Fibroblast of villous mesenchyme (primary cell): ENCODE measurements at places on chromosomes 2 and 18.

DNA sequence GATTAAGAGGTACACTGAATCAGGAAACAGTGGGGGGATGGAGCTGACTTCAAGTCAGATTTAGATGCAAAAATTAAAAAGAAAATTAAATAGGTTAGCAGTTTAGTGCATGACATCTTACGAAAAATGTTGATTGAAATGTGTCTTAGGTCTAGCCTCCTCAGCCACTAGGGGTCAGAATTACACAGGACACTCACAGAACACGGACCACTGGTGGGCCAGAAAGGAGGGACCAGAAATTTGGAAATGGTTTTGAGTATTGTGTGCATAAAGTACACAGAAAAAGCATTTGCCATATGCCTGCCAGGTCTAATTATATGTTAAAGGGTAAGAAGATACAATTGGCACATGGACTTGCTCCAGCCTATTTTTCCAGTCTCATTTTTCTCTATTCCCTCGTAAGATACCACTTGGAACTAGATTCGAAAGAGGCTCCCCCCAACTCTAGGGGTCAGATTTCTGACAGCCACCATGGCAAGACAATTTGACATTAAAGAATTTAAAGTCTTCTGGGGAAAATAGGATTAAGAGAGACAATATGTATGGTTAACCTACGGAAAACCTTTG, 550.2 kb upstream of the SETBP1 start:
- DNase-seq, result peak; percentile 26

GRCh38 chr18:56475250-56475649, 163.1 kb downstream of the TXNL1 start:
- no peak for DNase-seq

- DNase-seq, result no peak
Measured at GRCh38 chr2:178830451-178830850, 23.2 kb upstream of the TTN start.

GRCh38 chr18:2316751-2317696, 254.3 kb downstream of the METTL4 start:
- DNase-seq, result no peak

DNA sequence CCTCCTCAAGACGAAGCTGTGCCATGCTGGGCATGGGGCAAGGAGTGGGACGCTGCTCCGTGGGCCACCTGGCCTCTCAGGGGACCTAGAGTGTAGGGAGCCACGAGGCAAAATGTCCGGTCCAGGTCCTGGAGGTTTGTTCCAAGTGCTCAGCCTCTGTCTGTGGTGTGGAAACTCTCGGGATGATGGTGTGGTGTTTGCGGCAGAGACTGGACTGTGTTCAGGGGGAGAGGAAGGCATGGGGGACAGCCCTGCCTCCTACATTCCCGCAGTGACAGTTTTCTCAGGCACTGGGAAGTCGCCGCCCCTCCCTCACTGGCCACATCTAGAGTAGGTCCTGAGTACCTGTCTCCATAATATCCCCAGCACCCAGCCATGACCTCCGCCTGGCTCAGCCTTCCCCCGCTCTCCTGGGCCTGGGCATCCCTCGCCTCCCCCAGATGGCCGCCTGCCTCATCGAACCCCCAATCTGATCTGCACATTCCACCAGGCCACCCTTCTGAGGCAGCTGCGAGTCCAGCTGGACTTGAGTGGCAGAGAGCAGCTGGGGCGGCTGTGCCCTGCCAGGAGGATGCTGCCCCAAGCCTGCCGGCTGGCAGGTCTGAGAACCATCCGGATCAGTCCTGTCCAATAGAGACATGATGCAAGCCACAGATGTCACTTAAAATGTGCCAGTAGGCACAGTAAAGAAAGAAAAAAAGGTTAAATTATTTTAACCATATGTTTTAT, 6.2 kb downstream of the KCNIP3 start:
- DNase-seq, result no peak

DNA sequence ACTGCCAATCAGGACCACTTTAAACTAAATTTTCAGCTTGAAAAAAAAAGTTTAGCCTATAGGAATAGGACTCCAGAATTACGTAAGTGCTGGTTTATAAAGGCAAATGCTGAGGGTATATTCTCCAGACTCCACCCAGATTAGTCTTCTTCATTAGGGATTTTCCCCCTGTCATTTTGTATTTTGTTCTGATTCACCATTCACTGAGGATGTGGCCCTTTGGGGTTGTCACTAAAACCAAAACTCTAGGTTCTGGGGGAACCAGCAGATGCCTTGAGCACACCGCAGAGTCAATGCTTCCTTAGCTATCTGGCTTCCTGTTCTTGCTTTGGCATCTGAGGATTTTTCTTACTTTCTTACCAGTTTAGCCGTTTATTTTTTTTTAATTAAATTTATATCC, 10.5 kb downstream of the SCYGR4 start:
- no peak for DNase-seq

- no peak for DNase-seq
Measured at GRCh38 chr2:185782223-185782769, 43.7 kb downstream of the FSIP2 start.

DNA sequence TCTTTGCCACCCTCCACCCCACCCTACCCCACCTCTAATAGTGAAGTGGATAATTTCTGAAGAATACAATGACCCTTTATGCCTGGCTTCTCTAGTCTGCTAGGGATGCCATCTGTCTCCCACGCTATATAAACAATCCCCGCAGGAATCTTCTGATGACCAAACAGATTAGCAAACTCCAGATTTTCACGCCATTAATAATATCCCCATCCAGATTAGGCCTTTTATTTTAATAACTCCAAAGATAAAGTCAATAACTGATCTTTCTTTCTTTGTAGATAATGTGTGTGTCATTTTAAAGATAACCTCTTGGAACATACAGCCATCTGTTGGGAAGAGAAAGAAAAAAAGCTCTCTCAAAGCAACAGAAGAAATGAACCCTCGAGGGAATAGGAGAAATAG, 47.9 kb upstream of the CCDC150 start:
- DNase-seq, result no peak

GRCh38 chr2:3747032-3747654, 43.8 kb downstream of the DCDC2C start:
- DNase-seq, result no peak

GRCh38 chr2:132609101-132609890, 60.7 kb downstream of the LYPD1 start:
- DNase-seq, result no peak

DNA sequence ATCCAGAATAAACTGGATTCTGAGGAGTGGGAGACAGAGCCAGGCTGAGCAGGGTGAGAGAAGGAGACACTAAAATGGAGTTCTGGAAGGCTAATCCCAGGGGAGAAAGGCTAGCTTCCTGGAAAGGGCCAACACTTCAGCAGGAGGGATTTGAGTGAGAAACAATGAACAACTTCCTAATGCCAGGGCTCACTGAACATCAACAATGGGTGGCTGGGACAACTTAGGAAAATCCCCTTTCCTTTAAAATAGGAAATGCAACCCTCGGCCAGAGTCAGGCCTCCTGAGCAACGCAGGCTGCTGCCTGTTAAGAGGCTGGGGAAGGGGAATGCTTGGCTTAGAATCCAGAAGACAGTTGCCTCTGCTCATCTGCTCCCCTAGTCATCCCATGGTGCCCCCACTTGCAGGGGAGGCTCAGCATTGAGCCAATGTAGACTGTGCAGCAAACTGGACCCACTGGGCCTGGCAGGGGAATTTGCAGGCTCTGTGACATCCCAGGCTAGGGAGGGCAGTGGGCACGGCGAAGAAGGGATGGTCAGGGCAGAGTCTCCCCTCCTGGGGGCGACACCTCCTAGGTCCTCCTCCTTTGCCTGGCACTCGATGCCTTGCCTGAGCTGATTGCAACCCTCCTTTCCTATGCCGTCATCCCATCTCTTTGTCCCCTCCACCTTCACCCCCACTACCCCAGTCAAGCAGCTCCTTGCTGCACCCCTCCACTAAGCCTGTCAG, 182.5 kb downstream of the TNS1 start:
- no peak for DNase-seq

GRCh38 chr18:14937271-14937670, 189.3 kb downstream of the ANKRD30B start:
- DNase-seq, result no peak

GRCh38 chr2:240467149-240467642, 31.7 kb downstream of the GPC1 start:
- DNase-seq, result no peak

GRCh38 chr2:33292063-33292462, 184.4 kb upstream of the RASGRP3 start:
- DNase-seq, result no peak

GRCh38 chr2:60605866-60606265, 52.4 kb upstream of the BCL11A start:
- no peak for DNase-seq
